ENCODE measurements at places on chromosomes 2 and 18.

DNA sequence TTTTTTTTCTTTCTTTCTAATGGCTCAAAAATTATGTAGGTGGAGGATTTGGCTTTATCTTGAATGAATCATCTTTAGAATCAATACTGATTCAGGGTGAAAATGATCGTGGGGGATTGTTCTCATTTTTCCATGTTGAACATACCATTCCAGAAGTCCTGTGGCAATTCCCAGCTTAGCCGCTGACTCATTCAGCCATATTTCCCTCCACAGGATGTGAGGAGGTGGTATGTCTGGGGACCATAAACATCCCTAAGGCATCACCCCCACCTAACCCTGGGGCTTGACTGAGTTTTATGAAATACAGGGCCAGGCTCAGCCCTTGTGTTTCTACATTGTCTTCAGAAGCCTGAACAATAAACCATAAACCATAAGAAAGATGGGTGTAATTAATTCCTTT lies 92.7 kb upstream of the FN1 start:
- DNase-seq: peak; percentile 100

DNA sequence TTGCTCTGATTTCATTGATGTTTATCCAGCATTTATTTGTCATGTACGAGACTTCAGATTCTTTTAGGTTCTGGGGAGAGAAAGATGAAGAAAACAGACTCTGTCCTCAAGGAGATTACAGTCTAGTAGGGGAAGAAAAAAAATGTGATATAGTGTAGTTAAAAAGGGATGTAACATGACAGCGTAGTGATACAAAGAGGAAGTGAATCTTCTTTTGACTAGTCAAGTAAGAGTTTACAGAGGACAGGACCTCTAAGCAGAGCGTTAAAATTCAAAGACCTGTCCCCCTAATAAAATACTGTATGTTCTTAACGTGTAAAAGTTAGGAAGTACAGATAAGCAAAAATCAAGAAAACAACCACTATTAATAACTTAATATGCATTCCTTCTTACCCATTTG lies 47.7 kb downstream of the NCOA1 start:
- no peak for DNase-seq

- DNase-seq: peak; percentile 23
Measured at GRCh38 chr2:24105816-24106215, 17.3 kb downstream of the PFN4 start.

- DNase-seq: no peak
Measured at GRCh38 chr18:57343833-57344232, 8.5 kb upstream of the ST8SIA3 start.

DNA sequence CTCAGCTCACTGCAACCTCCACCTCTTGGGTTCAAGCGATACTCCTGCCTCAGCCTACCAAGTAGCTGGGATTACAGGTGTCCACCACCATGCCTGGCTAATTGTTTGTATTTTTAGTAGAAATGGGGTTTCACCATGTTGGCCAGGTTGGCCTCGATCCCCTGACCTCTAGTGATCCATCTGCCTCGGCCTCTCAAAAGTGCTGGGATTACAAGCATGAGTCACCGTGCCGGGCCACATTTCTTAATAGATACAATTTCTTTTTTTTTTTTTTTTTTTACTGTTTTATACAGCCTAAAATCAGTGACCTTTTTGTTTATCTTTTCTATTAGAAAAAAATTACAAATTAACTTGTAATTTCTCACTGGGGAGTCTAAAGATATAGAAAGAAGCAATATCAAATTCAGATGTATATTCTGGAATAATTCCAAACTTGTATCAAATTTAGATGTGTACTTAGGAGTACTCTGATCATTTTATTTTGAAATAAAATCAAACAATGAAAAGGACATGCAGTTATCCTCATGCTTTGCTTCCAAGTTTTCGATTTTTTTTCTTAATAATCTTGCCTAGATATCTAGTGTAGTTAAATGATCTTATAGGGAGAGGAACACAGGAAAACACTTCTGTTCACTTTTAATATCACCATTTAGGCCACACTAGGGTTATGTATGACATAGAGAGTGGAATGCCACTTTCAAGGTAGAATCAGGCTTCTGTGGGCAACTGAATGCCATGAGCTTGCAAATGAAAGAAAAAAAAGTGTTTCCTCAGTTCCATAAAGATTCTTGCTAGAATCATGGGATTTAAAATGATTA lies 1089.3 kb downstream of the SUCLG1 start:
- DNase-seq: no peak

DNA sequence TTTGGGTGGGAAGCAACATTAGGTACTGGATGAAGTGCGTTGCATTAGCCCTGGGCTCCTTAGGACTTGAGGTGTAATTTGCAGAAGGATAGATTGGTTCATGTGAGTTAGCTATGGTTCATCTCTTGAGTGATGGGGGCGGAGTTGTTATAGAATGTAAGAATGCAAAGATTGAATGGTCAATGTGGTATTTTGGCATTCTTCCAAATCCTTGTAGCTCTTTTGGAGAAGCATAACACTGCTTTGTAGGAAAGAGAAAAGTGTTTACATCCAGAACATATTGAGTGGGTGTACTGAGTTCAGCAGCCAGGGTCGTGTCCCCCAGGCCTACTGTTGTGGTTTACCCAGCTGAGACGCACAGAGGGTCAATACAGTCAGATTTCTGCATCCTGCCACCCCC lies 173.5 kb downstream of the FMNL2 start:
- peak; percentile 55 for DNase-seq

DNA sequence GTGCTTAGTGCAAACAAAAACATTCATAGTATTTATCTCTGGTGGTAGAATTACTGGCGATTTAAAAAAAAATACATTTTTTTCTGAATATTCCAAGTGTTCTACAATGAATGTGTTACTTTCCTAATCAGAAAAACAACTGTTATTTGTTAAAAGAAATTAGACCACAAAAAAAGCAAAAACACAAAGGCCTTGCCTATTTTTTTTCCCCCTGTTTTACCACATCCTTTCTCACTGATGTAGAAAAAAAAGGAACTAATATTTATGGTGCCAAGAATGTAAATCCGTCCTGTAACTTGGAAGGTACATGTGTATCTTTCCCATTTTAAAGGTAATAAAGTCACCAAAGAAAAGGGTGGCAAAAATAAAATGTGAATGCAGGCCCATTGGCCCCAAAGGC lies 28.4 kb upstream of the MGAT4A start:
- DNase-seq: no peak

DNA sequence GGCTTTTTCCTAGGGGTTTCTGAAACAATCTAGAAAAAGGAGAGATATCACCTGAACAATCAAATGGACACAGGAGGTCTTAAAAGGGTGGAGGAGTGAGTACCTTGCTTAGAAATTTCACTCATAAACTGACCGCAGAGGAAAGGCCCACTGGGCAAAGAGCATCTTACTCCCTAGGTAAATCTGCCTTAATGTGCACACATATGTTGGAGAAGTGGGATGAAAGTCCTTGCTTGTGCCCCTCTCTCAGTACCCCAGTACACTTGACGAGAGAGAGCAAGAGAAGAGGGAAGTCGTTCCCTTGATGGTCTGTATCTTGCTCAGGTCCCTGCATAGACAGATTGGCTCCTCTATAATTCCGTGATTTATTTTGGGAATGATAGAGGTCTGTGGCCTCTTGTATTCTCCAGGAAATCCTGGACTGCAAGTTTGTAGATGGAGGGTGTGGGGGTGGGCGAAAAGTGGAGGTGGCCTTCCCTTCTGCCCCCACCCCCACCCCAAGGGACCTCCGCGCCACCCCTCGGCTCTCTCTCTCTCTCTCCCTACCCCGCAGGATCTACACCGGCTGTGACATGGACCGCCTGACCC lies 6.8 kb downstream of the TBR1 start:
- no peak for DNase-seq

- no peak for DNase-seq
Measured at GRCh38 chr18:62287781-62288664, 37.1 kb upstream of the TNFRSF11A start.

- DNase-seq: peak; percentile 52
Measured at GRCh38 chr2:59184276-59185020, 943.3 kb upstream of the FANCL start.

DNA sequence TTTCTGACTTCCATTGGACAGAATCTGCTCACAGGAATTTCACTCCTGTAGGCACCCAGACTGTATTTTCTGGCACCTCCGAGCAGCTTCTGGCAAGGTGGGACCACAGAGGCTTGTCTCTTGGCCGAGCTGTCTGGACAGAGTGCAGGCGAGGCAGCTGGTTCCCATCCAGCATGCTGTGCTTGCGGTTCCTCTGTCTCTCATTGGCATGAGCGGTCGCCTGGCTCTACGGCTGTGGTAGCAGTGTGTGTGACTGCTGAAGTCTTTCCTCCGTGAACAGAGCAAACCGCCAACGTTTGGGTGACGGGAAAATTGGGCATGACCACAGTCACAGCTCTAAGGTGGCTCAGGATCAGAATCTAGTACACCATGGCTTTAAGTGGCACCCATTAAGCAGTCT lies 411.7 kb upstream of the NETO1 start:
- no peak for DNase-seq

DNA sequence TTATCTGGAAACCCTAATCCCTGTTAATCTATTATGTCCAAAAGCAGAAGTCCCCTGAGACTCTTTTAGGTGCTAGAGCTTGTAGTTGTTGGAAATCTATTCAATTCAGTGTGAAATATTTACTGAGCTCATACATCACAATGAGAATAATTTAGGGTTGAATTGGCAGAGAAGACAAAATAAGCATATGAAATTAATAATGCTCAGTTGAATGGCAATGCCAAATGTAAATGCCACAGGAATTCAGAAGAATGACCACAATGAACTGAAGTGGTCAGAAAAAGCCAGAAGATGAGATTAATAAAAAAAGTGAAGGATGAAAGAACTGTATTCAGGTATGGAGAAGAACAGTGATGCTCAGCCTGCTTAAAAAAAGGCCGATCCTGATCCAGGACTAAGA lies 8.0 kb upstream of the STAT4 start:
- peak; percentile 58 for DNase-seq

Measured in fibroblast of skin of scalp (primary cell).